ENCODE measurements at places on chromosomes 12 and 14. TPM values are rescaled to one million over a fixed set of nuclear protein-coding genes. Genes with fewer than 3 reads are reported as not detected.

Gene AKAP5
- 0.60 TPM for total RNA-seq

DNA sequence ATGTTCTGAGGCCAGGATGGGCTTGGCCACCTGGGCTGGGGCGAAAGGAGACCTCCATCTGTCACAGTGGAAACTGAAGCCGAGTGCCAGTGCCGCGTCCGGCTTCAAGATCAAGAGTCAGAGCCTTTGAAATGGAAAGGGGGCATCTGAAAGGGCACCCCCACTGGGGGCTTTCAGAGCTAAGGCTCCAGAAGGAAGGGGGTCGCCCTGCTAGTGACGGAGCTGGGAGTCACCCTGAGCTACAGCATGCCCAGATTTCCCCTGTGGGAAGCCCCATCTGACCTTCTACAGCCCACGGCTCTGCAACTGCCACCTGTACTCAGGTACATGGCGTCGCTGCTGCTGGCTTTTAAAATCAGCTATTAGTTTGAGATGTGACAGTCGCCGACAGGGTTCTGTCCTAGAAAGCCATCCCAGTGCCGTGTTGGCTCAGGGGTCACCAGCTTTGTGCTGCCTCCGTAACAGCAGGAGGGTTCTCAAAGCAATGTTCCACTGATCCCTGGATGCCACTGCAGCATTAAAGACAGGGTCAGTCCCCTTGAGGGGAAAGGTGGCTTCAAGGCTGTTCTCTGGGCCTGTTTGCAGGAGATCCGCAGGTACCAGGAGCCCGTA, 31.5 kb downstream of the CCNK start:
- no peak for DNase-seq

DNA sequence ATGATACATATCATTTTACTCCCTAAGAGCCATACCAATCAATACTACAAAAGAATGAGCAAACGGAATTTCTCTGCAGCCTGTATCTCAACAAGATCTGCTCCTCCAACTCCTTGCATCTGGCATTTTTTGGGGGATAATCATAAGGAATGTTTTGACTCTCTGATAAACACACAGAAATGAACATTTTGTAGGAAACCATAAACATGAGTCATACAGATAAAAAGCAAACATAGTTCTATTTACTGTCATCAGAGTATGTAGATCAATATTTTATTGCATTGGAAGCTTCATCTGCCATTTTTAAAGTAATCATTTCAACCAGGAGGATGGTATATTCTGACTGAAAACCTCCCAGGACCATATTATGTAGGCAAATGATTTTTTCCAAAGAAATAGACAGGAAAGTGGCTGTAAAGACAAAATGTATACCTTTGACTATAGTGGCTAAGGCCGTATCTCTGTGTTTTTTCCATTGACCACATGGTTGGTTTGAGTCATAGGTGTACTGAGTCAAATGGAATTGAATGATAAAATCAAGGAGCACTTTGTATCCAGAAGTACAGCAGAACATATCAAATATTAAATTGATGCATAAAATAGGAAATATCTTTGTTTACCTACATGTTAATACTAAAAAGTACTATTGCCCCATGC, 32.4 kb upstream of the CD69 start:
- no peak for DNase-seq

DNA sequence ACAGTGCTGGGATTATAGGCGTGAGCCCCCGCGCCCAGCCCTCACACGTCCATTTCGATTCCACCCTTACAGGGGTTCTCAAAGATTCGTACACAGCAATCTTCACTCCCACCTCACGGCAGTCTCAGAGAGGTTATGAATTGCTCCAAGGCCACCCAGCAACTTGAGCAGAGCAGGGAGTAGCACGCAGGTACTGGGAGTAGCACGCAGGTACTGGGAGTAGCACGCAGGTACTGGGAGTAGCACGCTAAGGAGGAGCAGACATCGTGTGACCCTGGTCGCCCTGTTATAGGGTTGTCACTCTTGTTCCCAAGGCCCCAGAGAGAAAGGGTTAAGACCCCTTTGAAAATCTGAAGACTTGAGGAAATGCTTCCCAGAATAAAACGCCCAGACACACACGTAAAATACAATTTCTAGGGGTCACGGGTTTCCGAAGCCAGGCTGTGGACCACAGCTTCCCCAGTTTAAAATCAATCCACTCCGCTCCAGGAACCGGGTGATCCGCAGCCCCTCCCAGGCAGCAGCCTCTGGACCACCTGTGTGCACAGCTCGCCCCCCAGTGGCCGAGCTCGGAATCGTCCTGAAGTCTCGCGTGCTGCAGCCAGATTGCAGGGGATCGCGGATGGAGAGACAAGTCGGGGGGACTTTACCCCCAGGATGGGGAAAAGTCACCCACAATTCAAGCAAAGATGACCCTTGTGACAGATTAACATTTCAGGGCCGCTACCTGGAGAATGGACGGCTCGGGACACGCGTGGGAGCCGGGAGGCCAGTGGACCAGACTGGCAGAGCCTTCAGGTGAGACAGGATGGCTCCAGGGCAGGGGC, 92.0 kb downstream of the SCARB1 start:
- peak; percentile 47 for DNase-seq

DNA sequence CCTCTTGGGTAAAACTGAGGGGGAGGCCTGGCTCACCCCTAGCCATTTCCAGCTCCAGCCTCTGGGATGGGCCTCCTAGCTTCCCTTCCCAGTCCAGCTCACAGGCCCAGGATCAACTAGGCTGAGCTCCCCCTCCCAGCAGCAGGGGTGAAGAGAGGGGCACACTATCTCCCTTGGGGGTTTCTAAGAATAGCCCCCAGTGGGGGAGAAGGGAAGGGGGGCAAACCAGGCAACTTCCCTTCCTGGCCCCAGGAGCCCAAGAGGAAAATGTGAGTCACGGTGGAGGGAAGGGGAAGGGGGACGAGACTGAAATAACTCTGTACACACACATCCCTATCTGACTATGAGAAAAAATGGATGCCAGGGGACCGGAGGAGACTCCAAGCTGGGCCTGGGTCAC, 9.0 kb downstream of the ADCY6 start:
- DNase-seq, result no peak

- DNase-seq, result peak; percentile 52
These were observed 30.9 kb downstream of the BTBD7 start for GRCh38 chr14:93301821-93302447.

All from PC-9 (cell line).